ENCODE measurements at places on chromosomes 16 and 17.

DNA sequence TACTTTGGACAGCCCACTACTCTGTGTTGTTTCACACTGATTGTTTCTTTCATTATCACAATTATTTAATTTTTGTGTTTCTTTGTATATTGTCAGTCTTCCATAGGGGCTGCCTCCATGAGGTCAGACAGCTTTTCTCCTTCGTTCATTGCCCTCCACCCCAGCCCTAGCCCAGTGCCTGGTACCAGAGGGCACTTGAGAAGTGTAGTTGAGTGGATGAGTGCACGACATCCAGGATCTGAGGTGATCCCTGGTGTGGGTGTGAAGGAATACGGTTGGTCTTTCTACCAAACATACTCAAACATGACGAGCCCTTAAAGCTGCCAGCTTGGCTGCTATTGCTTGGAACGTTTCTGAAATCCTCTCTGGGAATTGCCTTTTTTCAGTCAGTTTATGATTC is 37.9 kb downstream of the DHRS7B start:
- no peak for DNase-seq

- no peak for DNase-seq
Measured at GRCh38 chr17:14738652-14738988, 437.7 kb downstream of the HS3ST3B1 start.

GRCh38 chr16:10145542-10146035 is 36.6 kb downstream of the GRIN2A start:
- no peak for DNase-seq

DNA sequence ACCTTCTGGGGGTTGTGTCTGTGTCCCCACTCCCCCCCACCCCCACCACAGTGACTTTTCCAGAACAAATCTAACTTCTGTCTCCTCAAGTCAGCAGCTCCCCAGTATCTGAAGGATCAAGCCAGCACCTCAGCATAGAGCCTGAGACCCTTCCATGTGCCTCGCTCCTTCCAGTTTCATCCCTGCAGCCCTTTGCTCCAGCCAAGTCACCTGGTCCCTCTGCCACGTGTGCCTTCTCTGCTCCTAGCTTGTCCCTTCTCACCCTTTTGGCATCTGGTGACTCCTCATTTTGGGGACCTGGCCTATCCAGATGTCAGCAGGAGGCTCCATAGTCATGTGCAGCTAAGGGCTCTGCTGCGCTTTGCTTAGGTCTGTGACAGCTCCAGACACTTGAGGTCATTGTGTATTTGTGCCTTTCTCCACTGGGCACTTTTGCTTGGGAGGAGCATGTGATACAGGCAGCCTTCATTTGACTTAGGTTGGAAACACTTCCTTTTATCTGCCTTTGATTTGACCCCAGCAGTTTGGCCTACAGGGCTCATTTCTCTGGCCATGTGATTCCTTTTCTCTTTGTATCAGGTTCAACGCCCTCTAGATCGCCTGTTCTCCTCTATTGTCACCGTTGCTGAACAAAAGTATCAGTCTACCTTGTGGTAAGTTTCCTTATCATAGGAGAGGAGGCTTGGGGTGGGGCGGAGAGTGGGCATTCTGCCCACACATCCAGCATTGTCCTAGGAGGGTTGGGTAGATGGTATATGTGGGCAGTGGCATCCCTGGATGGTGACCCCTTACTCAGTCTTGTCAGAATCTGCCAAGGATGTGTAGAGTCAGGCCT is 7.1 kb upstream of the NFATC3 start:
- DNase-seq = no peak

GRCh38 chr17:42000413-42001133 is 16.7 kb downstream of the DNAJC7 start:
- no peak for DNase-seq

DNA sequence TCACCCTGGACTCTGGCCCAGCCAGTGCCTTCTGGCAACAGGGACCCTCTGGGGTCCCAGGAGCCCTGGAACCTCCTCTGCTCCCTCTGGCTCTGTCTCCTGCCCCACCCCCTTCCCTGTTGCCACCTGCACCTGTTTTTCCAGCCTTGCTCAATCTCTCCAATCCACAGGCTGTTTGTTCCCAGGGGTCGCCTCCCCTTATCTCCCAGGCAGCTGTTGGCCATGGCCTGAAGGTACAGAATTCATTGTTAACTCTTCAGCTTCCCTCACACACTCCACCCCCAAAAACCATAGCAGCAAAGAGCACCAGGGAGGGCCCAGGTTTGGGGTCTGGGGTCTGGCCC is 39.3 kb upstream of the TOB1 start:
- no peak for DNase-seq

GRCh38 chr17:17757956-17758845 is 76.9 kb downstream of the RAI1 start:
- DNase-seq = no peak

DNA sequence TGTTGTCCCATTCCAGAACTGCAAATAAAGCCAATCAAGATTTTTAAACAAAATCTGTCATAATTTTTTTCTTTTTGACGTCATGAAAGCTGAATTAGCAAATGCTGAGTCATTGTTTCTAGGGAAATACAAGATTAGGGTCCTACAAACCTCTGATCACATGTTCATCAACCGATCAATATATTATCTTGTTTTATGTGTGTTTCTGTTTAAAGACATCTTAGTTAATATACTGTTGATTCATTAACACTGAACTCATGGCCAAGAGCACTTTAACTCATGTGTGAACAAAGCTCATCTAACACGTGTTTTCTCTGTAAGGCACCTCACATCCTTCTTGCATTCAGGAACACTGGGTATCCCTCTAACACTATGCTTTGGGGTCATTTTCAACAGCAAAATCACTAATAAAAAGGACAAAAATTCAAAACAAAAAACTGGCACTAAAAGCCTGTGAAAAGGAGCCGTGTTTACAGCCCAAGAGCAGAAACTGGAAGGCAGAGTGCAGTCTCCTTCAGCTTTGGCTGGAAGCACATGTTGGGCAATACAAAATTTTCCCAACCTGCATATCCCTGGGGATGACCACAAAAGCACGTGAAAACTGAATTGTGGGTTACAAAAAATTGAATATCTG is 102.5 kb downstream of the PARN start:
- peak; percentile 16 for DNase-seq

DNA sequence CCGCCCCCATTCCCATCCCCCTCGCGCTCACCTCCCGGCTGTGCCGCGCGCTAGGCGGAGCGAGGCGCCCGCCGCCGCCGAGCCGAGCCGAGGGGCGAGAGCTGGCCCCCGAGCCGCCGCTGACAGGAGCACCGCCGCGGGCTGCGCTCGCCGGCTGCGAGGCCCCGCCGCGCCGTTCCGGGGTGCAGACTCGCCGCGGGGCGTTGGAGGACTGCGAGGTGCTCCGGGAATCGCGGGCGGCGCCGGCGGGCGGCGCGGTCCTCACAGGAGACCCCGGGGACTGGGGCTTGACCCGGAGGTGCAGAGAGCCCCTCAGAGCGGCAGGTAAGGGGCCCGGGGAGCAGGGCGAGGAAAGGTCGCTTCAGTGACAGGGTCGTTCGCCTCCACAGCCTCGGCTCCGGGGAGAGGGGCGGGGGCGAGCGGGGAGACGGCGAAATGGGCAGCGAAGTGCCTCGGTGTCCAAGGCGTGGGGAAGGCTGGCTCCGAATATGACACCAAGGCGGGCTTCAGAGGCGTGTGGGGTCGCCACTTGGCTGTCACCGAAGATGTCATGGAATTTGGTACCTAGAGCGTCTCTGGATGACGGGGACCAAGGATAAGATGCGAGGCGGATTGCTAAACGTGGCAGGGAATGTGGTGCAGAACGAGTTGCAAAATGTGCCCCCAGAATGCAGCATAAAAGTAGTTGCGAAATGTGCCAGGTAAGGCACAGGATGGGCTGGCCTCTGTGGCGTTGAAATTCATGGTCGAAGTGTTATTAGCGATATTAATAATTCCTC is 580 bp downstream of the TANC2 start:
- peak; percentile 45 for DNase-seq

- DNase-seq = no peak
Measured at GRCh38 chr17:78335209-78335608, 24.7 kb downstream of the SOCS3 start.

DNA sequence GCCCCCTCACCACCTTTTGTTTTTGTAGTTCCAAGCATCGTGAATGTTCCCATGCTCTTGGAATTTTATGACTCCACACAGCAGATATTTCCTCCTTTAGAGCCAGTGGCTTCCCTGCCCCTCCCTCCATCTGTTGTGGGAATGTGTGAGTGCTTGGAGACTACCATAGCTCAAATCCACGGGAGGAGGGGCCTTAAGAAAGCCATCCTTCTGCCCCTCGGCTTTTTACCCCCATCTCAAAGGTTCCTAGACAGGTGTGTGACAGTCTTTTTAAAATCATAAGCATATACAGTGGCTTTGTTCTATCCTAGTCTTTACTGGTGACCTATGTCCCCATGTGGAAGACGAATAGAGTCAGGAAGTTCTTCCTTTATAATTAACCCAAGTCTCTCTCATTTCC is 47.2 kb downstream of the YPEL2 start:
- DNase-seq = no peak

DNA sequence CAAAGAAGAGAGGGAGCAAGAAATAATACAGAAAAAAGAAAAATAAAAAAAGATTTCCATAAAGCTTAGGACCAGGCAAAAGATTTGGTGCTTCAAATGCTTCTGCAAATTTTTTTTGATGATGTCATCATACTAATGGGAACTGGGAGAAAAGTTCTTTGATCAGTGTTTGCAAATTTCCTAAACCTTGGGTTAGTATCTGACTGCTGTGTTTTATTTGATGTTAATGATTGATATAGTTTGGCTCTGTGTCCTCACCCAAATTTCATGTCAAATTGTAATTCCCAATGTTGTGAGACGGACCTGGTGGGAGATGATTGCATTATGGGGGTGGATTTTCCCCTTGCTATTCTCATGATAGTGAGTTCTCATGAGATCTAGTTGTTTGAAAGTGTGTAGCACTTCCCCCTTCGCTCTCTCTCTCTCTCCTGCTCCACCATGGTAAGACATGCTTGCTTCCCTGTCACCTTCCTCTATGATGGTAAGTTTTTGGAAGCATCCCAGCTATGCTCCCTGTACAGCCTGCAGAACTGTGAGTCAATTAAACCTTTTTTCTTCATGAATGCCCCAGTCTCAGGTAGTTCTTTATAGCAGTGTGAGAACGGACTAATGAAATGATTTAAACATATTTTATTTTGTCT is 72.6 kb downstream of the TMEM100 start:
- DNase-seq = no peak

GRCh38 chr16:15548482-15548891 is 94.5 kb downstream of the MARF1 start:
- DNase-seq = peak; percentile 14
